ENCODE measurements at places on chromosomes 4 and X.
A peak's percentile ranks its signal among the peaks of the same experiment; 100 is the strongest.

GRCh38 chr4:46984781-46985180, 8.6 kb downstream of the GABRA4 start:
- DNase-seq: no peak

DNA sequence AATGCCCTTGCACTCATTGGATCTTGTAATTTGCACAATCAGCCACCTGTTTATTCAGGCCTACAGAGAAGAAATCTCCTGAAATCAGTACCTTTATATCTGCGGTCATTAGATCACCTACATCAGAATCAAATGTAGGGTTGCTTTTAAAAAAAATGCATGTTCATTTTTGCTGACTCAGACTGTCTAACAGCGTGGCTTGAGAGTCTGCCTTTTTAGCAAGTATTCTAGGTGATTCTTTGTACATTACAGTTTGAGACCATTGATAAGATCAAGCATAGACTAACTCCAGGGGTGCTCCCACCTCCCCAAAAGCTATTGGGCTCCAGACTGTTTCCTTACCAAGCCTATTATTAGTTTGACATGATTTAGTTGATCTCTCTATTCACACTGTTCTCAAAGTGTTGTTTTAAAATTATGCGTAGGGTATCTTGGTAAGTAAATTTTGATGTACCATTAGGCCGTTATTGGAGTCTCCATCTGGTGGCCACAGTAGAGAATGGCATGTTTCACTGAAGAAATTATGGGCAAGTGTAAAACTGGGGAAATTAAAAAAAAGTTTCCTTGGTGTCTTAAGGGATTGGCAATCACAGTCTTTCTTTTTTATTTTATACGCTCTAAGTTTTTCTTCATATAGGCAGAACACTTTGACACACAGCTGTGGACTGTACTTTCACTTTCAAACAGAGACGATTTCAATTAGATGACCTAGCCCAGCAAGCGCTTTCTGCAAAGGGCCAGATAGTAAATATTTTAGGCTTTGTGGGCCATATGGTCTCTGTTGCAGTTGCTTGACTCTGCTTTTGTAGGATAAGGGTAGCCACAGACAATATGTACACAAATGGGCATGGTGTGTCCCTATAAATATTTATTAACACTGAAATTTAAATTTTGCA, 33.7 kb upstream of the MSL3 start:
- DNase-seq: peak; percentile 1

GRCh38 chrX:2539586-2539985, 38.8 kb upstream of the DHRSX start:
- no peak for DNase-seq

GRCh38 chr4:165294907-165295306, 32.6 kb upstream of the MSMO1 start:
- DNase-seq: no peak

DNA sequence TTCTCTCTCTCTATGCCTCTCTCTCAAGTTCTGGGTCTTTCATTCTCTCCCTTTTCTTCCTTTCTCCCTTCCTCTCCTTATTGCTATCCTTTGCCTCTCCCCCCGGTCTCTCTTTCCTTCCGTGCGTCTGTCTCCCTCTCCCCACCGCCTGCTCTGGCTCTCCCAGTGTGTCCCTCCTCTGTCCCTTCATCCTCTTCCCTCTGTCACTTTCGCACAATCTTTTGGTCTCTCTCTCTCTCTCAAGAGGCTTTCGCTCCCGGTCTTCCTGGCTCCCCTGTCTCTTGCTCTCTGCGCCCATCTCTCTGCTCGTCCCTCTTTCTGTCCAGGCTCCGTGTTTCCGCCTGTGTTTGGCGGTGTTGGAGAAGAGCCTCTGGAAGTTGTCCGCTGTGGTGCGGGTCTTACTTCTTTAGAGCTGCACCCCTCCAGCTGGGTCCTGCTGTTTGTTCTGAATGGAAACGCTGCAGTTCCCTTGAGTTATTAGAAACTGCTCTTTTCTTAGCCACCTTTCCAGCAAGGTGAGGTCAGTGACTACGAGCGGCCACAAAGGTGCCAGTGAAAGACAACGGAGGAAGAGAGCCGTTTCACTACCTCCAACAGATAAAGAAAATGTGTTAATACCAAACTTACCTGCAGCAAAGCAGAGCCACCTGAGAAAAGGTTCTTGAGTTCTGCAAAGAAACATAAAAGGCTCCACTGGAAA, 1.1 kb downstream of the BMPR1B start:
- peak; percentile 26 for DNase-seq

GRCh38 chr4:140090215-140090731, 63.7 kb downstream of the MAML3 start:
- DNase-seq: no peak

DNA sequence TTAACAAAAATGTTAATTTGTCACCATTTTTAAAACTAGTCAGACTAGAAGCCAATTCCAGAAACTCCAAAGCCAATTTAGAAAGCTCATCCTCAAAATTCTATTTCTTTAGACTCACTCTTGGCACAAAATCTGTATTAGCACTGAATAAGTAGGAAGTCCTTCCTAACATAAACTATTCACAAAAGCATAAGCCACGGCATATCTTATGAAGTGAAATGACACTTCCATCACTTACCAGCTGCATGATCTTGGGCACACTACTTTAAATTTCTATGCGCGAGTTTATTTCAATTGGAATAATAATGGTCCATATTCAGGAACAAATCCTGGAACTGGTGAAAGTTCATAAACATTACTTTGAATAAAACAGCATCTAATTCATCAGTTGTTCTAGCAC, 1544.0 kb downstream of the TECRL start:
- DNase-seq: no peak

DNA sequence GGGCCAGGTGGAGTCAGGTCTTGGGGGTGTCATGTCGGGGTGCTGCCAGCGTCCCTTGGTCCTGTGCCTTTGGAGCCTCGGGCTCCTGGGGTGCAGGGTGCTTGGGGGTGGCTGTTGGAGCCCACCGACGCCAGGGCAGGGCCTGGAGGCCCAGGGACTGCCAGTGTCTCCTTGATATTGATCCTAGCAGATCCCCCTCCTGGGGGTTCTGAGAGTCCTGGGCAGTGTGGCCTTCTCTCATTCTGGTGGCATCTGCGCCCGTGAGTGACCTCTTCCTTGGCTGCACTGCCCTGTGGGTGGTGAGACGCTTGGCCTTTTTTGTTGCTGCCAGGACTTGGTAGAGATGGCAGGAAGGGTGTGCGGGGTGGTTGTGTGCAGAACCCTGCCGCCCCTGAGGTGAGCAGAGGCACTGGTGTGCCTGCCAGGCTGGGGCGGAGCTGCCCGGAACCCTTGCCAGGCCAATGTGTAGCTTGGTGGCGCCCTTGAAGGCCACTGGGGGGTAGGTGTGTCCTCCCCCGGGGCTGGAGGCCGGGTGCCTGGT, 7.0 kb downstream of the NAT8L start:
- no peak for DNase-seq

- no peak for DNase-seq
Observed at GRCh38 chr4:28117084-28117682, 1256.5 kb downstream of the STIM2 start.

- no peak for DNase-seq
Observed at GRCh38 chrX:68696267-68696990, 49.0 kb downstream of the STARD8 start.

DNA sequence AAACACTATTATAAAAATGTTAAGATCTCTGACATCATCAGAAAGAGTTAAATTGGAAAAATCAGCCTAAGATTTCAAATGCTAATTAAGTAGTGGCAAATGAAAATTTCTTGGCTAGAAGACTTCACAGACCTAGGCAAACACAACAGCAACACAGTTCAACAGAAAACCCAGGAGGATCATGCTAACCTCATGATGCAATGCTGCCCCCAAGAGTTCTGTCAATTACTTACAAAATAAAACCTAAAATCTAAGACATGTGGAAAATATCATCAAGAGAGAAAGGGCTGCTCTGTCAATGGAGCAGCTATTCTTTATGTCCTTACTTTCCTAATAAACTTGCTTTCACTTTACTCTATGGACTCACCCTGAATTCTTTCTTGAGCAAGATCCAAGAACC, 21.0 kb downstream of the S100G start:
- DNase-seq: peak; percentile 22

DNA sequence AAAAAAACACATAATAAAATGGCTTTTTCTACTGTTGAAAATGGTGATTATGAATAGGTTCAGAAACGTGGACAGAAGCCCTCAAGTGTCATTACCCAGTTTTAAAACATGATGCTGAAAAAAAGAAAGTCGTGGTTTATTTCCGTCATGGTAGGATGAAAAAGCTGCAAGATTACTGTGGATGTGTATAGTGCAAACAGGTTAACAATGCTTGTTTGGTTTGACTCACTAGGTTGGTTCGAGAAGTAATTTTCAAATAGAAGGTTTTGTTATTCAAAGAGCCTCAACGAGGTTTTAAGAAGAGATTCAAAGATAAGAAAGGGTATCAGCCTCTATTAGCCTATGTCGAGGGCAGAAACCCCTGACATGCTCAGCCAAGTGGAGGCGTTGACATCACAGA, 2.5 kb upstream of the RXFP1 start:
- DNase-seq: no peak

- no peak for DNase-seq
Observed at GRCh38 chr4:80097400-80098177, 24.6 kb upstream of the ANTXR2 start.

- no peak for DNase-seq
Observed at GRCh38 chrX:110280954-110281353, 36.9 kb downstream of the AMMECR1 start.

GRCh38 chr4:185343726-185344581, 51.8 kb downstream of the LRP2BP start:
- no peak for DNase-seq
